ENCODE measurements at places on chromosomes 6 and 20.

DNA sequence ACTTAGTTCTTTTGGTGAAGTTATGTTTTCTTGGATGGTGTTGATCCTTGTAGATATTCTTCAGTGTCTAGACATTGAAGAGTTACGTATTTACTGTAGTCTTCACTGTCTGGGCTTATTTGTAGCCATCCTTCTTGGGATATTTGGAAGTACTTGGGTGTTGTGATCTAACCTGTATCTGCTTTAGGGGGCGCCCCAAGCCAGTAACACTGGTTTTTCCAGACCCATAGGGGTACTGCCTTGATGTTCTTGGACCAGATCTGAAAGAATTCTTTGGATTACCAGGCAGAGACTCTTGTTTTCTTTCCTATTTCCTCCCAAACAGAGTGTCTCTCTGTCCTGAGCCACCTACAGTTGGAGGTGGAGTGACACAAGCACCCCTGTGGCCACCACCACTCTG lies 309.1 kb upstream of the IMPG1 start:
- no peak overlapping the region for H3K4me3 ChIP-seq
- no peaks in the 10 kb centered on the region for H3K4me1 ChIP-seq
- no peaks in the 10 kb centered on the region for H3K27me3 ChIP-seq
- no peak overlapping the region for H3K27ac ChIP-seq
- no peak for DNase-seq

DNA sequence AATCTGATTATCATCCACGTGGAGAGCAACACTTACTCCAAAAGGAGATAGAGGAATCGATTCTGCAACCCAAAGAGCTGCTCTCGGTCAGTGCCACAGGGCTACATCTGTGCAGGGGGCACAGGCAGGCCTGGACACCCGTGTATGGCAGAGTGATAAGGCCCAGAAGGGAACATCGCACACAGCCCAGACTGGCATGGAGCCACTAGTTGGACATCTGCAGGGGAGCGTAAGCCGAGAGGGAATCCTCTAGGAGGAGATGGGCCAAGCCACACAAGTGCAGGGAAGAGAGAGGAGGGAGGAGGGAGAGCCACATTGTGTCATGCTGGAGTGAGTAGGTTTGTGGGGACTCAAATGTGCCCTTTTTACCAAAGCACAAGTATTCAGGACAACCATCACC lies 50.4 kb upstream of the ENTPD6 start:
- H3K27me3 ChIP-seq = no peaks in the 10 kb centered on the region
- DNase-seq = no peak
- H3K36me3 ChIP-seq = no peaks in the 10 kb centered on the region
- H3K27ac ChIP-seq = no peak overlapping the region
- H3K4me1 ChIP-seq = peaks cover 2% of the 10 kb centered on the region

- no peak for DNase-seq
- no peaks in the 10 kb centered on the region for H3K27me3 ChIP-seq
- no peak overlapping the region for H3K4me3 ChIP-seq
- no peak overlapping the region for H3K27ac ChIP-seq
- no peaks in the 10 kb centered on the region for H3K36me3 ChIP-seq
- no peaks in the 10 kb centered on the region for H3K4me1 ChIP-seq
These were observed 129.7 kb downstream of the SLC22A3 start for GRCh38 chr6:160477901-160478300.

GRCh38 chr6:24403501-24403824 lies 727 bp downstream of the MRS2 start:
- H3K27ac ChIP-seq = peak overlapping the region; percentile 68
- H3K36me3 ChIP-seq = peaks cover 13% of the 10 kb centered on the region
- H3K4me3 ChIP-seq = peak overlapping the region; percentile 69
- peaks cover 14% of the 10 kb centered on the region for H3K4me1 ChIP-seq

- no peaks in the 10 kb centered on the region for H3K36me3 ChIP-seq
- no peak overlapping the region for H3K27ac ChIP-seq
- no peak for DNase-seq
- no peaks in the 10 kb centered on the region for H3K27me3 ChIP-seq
- no peak overlapping the region for H3K4me3 ChIP-seq
These were observed 56.2 kb downstream of the AGPAT4 start for GRCh38 chr6:161217628-161218027.

DNA sequence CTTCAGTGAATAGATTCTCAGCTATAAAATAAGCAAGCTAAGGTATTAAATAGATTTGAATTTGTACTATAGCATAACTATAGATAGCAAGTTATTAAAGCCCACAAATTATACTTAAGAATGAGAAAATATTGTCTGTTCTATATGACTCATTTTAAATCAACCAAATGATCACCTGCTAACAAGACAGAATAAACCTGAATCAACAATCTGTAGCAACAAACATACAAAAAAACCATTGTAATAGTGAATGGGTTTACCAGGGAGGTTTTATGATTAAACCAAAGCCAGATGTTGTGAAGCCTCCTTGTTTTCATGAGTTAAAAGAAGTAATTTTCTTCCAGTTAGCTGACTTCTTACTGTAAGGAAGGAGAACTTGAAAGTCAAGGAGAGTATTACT lies 71.9 kb upstream of the HTR1B start:
- H3K27me3 ChIP-seq = no peaks in the 10 kb centered on the region
- DNase-seq = no peak
- H3K36me3 ChIP-seq = no peaks in the 10 kb centered on the region
- H3K4me3 ChIP-seq = no peak overlapping the region
- H3K27ac ChIP-seq = no peak overlapping the region

DNA sequence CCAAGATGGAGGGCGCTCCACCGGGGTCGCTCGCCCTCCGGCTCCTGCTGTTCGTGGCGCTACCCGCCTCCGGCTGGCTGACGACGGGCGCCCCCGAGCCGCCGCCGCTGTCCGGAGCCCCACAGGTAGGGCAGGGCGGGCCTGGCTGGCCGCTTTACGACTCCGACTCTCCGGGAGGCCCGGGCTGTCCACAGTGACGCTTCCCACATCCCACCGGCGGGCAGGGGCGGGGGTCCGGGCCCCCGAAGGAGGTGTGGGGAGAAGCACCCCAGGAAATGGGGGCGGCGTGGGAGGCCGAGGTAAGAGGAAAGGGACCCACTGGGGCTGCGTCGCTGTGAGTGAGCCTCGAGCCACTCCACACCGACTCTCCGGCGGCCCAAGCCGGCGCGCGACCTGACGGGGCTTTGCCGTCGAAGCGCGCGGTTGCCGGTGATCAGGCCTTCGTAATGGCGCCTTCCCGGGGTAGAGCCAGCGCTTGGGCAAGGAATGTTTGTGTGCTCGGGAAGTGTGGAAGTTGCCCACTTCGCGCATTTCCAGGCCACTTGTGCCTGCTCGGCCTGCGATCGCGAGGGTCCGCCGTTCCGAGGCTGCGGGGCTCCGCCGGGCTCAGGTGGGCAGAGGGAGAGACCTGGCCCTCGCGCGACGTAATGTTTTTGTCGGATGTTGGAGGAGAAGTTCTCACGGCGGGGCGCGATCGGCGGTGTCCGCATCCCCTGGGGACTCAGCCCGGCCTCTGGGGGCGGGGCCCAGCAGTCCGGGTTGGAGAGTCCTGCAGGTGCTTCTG lies 427 bp downstream of the GINM1 start:
- H3K27me3 ChIP-seq = no peaks in the 10 kb centered on the region
- H3K36me3 ChIP-seq = no peaks in the 10 kb centered on the region
- peak overlapping the region; percentile 74 for H3K27ac ChIP-seq
- DNase-seq = no peak

DNA sequence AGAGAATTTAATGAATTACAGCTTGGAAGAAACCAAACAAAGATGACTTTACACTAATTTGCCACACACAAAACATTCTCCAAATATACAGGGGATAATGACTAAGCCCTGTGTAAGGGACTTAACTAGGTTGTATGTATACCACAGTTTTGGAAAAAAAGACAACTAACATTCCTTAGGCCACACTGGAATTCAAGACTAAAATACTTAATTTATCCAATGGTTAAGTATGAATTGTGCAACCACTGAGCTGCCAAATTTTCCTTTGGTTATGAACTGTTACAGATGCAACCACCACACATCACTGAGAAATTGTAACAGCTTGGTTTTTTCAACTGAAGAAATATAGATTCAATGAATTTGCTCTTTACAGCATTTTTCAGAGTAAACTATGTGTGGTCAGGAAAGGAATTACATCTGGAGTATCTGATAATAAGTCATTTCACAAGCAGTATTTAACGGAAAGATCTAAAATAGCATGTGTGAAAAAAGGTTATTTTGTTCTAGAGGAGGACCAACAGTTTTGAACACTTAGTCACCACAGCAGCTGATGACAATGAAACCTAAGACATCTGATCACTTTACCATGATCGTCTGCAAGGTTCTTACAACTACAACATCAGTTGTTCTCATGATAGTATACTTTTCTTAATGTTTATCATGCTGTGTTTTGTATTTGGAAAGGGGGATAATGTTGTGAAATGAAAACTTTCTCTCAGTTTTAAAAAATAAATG lies 318.8 kb downstream of the BCKDHB start:
- H3K27me3 ChIP-seq = no peaks in the 10 kb centered on the region
- H3K4me3 ChIP-seq = no peak overlapping the region
- DNase-seq = no peak

DNA sequence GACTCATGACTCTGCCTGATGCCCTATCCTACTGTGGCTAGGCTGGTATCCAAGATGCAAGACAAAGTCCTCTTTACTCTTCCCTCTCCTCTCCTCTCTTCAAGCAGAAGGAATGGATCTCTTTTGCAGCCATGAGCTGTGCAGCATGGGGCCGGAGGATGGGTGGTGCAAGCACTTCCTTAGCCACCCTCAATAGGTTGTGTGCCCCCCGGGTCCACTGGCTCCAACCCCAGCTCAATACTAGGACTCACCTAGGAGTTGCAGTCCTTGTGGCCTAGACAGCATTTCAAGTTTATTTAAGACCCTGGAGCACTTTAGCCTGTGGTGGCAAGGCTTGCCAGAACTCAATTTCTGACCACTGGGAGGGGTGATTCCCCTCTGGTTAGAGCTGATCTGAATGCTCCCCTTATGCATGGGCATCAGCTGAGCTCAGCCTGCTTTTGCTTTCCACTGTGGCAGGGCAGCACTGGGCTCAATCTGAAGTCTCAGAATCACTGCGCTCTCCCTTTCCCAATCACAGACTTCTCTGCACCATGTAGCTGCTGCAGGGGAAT lies 29.0 kb upstream of the GRM4 start:
- no peak overlapping the region for H3K27ac ChIP-seq
- H3K4me3 ChIP-seq = no peak overlapping the region
- no peak for DNase-seq
- no peaks in the 10 kb centered on the region for H3K36me3 ChIP-seq

DNA sequence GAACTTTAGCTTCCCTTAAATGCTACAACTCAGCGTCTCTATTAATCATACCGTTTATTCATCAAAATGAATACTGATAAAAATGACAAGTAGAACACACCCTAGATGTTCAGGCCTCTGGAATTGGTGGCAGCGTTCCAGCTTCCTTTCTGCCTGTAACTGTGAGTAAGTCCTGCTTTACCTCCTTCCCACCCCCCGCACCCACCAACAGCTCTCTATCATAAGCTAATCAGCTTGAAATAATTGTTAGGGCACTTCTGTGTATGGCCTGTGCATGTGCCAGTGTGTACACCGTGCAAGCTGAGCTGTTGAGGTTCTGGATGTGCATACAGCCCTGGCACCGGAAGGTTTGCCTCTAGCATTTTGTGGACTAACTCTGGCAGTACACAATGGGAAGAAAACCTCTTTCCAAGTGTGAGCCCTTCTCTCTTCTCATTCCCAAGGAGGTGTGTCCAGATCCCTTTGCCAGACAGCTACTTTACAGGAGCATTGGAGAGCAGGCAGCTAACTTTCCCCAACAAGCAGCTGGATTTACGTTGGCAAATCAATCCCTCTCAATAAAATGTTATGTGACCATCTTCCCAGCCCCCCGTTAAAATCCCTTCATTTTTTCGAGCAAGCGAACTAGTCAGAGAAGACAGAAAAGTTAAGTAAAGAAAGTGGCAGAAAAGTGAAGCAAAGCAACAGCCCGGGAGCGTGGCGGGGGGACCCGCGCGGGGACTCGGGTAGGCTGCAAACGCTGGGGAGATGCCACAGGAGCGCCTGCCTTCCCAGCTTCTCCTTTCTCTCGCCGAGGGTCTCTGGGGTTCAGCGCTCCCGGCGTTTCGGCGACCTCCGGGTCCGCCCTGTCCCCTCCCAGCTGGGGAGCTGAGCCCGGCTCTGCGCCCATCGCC lies 803 bp upstream of the ADGRG6 start:
- H3K4me1 ChIP-seq = peaks cover 28% of the 10 kb centered on the region
- peak overlapping the region; percentile 100 for H3K27ac ChIP-seq
- peak overlapping the region; percentile 78 for H3K4me3 ChIP-seq
- no peak for DNase-seq

- no peak for DNase-seq
- no peaks in the 10 kb centered on the region for H3K27me3 ChIP-seq
- no peaks in the 10 kb centered on the region for H3K4me1 ChIP-seq
- no peak overlapping the region for H3K27ac ChIP-seq
- H3K4me3 ChIP-seq = no peak overlapping the region
These were observed 35.9 kb downstream of the EPM2A start for GRCh38 chr6:145699462-145699861.

DNA sequence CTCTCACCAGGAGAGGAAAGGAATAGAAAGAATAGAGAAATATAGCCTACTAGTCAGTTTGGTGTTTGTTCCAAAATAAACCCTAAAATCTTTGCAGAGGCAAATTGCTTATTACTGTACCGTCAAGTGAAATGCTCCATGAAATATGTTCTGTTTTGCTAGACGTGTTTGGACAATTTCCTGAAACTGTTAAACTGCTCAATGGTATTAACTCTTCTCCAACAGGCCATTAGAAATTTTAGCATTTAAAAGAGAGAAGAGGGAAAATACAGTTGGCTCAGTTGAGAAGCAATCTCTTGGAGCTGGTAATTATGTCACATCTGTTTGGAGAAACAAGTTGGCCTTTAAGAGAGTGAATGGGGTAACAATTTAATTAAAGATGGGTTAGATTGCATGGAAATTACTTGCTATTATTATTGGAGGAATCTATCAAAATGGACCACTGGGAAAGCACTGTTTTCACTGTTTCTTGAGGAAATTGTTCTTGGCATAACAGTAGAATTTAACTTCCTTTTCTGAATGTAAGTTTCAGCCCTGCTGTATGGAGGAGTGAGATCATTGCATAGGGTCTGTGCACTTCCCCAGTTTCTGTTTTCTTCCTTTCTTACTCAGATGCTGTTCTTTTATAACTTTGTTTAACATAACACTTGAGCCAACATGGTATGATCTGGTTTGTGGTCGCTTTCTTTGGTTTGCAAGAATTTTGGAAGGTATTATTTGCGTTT lies 373.6 kb downstream of the PLCB1 start:
- no peaks in the 10 kb centered on the region for H3K27me3 ChIP-seq
- H3K4me3 ChIP-seq = no peak overlapping the region
- H3K4me1 ChIP-seq = no peaks in the 10 kb centered on the region
- no peaks in the 10 kb centered on the region for H3K36me3 ChIP-seq

DNA sequence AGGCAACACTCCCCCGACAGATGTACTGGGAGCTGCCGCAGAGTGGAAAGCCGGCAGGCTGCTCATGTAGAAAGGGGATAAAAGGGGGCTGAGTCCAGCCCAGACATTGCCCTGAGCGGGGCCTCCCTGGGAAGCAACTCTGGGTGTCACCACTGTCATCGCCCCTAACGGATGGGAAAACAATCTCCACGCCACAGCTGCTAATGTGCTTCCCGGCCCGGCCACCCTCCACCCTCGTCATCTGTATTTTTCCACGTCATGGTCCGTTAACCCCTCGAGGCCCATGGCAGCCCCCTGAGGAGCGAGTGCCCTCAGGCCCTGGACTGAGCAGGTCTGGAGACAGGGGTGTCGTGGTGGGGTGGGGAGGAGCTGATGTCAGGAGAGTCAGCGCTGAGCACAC lies 227.4 kb downstream of the DLL1 start:
- no peaks in the 10 kb centered on the region for H3K4me1 ChIP-seq
- no peak overlapping the region for H3K4me3 ChIP-seq
- no peak overlapping the region for H3K27ac ChIP-seq

GRCh38 chr20:57007171-57007540 lies 259.3 kb downstream of the BMP7 start:
- H3K36me3 ChIP-seq = no peaks in the 10 kb centered on the region
- no peak overlapping the region for H3K4me3 ChIP-seq
- DNase-seq = no peak
- H3K27ac ChIP-seq = no peak overlapping the region

All from Panc1 (cell line).